ENCODE measurements at places on chromosomes 7 and 10.

DNA sequence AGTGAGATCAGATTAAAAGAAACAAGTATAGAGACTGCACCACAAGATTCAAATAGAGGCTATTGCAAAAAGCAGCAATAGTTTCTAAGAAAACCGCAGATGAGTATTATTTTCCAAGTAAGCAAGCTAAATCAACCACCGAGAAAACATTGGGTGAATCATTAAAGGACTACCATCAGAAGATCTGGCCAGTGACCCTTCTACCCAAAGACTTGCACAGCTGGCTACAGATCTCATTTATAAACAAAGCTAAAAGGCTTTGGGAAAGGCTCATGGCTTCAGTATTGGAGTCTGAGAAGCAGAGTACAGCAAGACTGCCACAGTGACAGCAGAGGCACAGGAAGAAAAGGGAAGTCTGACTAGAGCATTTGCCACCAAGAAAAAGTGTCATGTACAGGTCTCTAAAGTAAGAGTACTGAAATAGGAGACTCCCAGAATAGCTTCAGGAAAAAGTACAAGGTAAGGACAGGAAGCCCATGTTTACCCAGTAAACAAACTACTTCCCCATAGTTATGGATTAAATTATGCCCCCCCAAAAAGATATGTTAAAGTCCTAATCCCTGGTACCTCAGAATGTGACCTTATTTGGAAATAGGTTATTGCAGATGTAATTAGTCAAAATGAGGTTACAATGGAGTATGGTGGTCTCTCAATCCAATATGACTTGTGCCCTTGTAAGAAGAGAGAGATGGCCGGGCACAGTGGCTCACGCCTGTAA, 19.0 kb downstream of the STEAP1 start:
- DNase-seq, result no peak

DNA sequence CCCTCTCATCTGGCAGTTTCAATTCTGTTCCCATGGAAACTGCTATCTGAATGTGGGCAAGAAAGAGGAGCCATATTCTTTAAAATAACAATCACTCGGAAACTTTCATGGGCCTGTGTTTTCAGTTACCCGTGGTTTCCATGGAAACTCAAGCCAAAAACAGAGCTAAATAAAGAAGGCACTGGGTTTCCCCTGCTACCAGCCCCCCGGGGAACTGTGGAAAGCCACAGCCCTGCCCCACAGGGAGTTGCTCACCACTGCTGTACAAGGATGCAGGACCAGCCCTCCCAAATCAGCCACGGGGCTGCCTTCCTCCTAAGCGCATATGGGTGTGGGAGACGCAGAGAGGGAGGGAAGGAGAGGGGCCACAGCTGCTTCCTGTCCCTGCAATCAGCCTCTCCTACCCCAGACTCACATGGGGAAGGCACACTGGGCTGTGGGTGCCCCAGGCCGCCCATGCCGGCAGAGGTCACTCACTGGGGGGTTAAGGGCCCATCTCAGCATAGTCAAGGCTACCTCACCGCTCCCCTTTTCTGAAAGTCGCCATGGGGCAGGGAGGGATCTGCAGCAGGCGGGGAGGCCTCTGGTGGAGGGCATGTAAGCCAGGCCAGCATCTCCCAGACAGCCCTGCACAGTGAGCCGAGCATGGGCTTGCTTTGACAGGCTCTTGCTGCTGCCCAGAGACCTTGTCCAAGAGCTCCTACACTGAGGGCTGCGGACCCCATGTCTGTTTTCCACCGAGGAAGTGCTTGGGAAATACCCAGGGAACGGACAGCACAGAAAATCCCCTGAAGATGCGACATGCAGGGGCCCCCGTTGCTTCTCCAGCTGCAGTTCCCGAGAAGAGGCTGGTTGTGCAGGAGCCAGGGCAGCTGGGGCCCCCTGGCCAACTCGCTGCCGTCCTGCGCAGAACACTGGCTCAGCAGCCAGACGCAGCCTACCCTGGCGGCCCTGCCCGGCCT, 157.3 kb upstream of the PPP2R2D start:
- no peak for DNase-seq

DNA sequence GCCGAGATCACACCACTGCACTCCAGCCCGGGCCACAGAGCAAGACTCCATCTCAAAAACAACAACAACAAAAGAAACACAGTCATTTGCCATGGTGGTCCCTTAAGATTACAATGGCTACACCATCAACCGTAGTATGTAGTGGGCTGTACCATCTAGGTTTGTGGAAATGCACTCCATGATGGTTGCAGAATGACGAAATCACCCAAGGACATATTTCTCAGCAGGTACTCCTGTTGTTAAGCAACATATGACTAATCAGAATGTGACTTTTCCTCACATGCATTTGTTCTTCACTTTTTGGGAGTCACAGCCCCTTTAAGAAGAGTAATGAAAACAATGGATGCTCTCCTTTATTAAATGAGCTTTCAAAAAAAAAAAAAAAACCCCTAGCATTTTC, 11.0 kb downstream of the SVIL start:
- no peak for DNase-seq

- DNase-seq, result no peak
Measured at GRCh38 chr7:98238076-98238475, 14.0 kb downstream of the TECPR1 start.

DNA sequence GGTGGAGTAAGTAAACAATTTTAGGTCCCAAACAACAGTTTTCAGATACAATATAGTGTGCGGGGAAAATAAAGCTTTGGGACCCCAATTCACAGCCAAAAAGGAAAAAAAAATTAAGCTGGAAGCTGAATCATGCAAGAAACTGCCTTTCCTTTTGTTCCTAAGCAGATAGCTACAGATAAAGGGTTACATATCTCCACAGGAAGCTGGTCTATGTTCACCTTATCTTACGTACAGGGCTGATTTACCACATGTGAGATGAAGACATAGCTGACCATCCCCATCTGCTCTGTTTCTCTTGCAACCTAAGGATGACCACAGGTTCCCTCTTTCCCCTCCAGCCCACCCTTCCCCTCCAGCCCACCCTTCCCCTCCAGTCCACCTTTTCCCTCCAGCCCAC, 14.2 kb upstream of the PFKP start:
- no peak for DNase-seq

DNA sequence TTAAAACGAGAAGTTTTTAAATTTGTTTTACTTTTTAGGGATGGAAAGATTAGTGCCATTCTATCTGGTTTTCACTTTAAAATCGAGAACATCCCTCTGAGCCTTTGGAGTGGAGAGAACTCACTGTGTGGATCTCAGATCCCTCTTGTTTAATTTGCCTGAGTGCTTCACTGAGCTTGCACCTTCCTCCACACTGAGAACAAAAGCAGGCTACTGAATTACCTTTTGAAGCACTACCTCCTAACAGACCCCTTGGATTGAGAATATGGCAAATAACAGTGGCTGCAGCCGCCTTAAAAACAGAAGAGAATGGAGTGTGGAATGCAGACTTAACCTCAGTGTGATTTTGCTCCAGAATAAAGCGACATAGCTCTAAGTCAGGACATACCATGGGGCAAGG, 204.7 kb downstream of the CNTNAP2 start:
- DNase-seq, result no peak

DNA sequence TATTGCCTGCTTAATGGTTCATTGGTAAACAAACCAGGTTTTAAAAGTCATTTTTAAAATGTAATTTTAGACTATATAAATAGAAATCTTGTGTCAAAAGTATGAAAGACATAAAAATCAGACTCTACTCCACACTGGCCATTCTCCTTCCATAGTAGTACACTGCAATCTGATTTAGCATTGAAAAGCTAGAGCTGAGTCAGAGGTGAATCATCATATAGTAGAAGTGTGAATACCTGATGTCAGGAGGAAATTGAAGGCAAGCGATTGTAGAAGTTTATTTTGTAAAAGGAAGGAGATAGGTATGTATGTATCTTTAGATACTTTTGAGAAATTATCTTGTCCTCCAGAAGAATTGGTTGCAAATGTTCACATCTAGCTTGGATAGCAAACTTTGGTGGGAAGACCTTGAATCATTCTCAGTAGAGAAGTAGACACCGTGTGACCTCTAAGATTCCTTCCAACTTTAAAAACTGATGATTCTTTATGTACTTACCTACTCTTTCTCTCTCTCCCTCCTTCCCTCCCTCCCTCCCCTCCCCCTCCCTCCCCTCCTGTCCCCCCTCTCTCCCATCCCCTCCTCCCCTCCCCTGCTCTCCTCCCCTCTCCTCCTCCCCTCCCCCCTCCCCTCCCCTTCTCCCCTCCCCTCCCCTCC, 88.1 kb downstream of the BTAF1 start:
- no peak for DNase-seq

All from T-helper 9 cell (primary cell).